ENCODE measurements at places on chromosomes 3 and 15.

- no peak for DNase-seq
Measured at GRCh38 chr15:92747047-92747446, 91.5 kb upstream of the FAM174B start.

GRCh38 chr3:24286405-24286804, 208.2 kb downstream of the THRB start:
- DNase-seq = no peak

DNA sequence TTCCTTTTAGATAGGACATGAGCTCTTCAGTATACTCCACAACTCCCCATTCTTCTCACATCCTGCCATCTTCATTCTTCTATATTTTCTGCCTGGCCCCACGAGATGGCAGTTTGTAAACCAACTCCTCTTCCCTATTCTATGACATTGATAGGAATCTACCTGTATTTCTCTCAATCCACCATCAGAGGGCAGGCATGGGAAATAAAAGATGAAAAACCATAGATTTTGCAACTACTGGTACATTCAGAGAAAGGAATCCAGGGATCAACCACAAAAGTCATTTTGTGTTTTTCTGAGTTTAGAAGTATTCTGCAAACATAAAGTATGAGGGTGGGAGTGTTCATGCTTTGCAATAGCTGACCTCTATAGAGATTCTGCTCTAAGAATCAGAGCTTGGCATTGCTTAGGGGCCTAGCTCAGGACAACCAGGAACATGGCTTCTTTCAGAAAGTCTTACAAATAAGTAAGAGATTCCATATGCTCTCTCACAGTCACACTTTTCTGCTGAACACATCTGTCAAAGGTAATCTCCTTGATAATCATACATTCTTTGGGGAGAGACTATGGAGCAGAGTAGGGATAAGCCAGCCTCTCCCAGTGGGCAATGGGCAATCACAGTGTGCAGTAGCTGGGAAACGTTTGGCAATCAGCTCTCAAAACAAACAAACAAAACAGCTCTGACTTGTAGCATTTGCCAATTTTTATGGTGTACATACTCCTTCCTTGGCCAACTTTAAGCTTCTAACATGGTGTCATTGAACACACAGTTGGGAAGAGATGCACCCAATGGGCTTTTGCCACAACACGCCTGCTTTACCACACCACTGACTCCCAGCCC, 43.1 kb upstream of the SLC25A36 start:
- DNase-seq = peak; percentile 11

DNA sequence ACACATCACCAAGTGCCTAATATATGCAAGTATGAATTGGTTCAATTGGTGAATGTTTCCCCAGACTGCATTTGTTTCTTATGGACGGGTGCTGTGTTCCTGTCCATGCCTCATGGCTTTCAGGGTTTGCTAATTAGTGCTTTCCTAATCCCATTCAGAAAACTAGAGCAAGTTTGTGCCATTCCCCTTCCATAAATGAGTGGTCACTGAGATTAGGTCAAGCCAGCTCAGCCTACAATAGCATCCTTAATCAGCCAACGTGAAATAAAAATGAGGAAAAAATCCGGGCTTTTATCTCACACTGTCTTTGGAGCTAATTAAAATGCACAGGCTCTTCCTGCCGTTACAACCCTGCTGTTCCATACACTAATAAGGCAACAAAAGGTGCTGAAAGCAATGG, 788.8 kb downstream of the ROBO1 start:
- no peak for DNase-seq

DNA sequence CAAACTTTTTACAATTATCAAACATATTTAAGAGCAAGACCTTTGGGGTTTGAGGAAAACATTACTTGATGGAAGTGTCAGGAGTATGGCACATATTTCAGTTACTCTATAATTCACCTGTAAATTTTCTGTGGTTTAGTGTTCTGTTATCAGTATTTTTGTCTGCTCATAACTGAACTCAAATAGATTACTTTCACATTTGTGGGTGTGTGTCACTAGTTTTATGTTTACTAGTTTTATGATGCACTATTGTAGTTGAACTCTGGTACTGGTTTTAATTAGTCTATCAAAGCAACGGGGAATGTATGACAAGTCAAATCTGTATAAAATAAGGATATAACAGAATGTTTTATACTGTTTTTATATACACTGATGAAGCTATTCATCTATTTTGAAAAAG, 27.2 kb downstream of the OXSM start:
- no peak for DNase-seq

DNA sequence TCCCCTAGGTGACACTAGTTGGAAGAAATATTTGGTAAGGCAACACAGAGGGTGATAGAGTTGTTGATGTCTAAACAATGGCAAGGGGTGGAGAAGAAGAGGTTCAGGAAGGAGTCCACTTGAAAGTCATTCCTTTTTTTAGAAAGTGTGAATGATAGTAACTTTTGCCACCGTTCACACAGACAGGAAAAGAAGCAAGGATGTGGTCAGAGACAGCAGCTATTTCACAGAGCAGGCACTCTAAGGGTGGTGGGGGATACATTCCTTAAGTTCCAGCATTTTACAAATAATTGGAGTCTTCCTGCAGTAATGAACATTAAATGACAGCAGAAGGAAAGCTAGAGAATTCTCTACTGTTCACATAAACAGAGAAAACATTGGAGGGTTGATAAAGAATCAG, 75.4 kb upstream of the ZNF385D start:
- DNase-seq = no peak

- DNase-seq = no peak
Measured at GRCh38 chr3:16069149-16069922, 105.1 kb upstream of the GALNT15 start.

- no peak for DNase-seq
Measured at GRCh38 chr3:152331998-152332397, 63.3 kb downstream of the MBNL1 start.

GRCh38 chr3:178405531-178405930, 130.7 kb upstream of the KCNMB2 start:
- no peak for DNase-seq

DNA sequence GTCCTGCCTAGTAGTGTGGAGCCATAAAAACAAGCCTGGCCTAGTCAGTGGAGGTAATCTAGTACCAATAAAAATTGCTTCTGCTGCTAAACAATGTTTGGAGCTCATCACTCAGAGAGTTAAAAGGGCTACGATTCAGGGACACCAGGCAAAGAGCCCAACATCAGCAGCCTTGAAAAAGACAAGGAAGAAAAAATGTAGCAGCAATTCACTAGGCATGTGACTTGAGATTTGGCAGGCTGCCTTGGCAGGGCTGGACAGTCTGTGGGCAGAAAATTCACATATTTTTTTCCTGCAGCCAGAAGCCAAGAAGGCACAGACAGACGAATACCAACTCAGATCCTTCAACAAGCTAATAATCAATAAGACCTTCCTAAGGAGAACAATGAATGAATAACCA, 47.2 kb downstream of the IGSF11 start:
- no peak for DNase-seq

DNA sequence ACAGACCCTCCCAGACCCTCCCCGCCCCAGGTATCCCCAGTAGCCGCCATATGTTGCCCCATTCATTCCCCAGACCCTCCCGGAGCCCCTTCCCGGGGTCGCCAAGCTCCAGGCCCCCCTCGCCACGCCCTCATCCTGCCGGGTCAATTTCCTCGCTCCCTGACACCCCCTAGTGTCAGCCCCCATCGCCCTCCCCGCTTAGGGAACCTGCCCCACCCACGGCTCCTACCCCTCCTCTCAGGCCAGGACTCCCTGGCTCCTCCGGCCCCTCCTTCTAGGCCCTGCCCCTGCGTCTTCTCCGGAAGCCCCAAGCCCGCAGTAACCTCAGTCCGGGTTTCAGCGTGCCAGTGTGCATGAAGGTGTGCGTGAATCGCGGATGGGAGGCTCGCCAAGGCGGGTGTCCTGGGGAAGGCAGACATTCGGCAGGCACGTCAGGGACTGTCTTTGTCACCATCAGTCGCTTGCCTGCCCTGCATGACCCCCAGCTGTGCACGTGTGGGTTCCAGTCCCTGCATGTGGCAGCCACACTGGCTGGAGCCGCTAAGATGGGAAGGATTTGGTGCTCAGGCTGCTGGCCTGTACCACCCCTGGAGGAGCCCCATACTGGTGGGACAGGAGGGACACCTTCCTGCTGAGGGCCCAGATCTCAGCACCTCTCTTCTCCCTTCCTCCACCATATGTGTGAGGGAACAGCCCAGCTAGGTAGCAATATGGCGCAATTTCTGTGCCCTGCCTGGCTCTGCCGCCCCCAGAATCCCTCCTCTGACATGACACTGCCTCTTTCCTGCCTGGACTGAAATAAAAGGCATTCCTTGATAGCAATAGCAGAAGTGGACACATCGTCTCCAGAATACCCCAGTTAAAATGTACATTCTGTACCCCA, 693 bp downstream of the DISP2 start:
- DNase-seq = peak; percentile 48

DNA sequence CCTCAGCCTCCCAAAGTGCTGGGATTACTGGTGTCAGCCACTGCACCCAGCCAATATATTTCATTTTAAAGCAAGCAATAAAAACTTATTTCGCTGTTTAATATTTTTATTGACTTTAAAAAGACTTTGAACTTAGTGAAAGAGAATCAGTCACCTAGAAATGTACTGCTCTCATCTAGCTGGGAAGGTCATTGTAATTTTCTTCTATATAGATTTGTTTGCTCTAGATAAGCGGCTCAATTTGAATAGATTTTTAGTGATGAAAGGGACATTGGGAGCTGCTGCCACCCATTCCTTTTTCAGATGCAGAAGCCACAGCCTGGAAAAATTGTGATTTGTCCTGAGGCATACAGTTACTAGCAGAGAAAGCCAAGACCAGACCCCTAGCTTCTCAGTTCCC, 40.1 kb downstream of the CAPN7 start:
- DNase-seq = no peak

DNA sequence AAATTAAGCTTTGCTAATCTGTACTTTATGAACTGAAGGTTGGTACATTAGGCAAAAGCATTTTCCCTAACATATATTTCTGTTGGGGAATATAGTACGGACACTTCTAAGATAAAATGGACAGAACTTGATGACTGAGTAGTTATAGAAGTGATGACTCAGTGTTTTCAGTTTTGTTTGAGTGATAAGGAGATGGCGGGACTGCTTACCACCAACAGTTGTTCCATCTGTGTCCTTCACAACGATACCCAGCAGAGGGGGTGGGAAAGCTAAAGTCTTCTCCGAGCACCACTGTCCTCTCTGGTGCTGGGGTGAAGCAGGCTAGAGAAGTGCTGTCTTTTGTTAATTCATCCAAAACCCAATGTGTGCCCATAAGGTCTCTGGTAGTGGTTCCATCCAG, 195.8 kb downstream of the CD47 start:
- DNase-seq = peak; percentile 18

- no peak for DNase-seq
Measured at GRCh38 chr3:30984855-30985749, 90.6 kb upstream of the GADL1 start.

Measured in activated CD4-positive, alpha-beta T cell treated with anti-CD3 and anti-CD28 coated beads for 36 hours (primary cell).